NCI-H1048 (cell line): ENCODE measurements at places on chromosomes 1 and 21.
A peak's percentile ranks its signal among the peaks of the same experiment; 100 is the strongest.

DNA sequence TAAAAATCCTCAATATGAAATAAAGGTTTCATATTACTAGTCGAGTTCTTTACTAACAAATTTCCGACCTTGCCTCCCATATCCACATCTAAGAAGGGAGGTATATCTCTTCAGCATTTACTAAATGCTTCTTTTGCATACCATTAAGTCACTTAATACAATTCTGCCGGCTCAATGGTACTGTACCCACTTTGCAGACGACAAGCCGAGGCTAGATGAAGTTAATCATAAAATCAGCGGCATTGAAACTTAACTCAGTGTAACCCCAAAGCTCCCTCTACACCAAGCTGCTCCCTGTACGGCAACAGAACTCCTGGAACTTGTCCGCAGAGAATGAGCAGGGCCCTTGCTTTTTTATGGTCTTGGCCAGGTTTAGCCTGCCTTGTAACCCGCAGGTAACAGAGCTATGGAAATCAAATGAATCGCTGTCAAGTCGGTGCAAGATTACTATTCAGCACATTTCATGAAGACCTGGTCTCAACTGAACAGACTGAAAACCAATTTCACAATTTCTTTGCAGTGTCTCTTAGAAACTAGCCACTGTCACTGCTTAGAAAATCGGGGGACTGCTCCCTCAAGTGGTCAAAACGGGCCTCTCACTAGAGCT, 738 bp downstream of the INTS7 start:
- DNase-seq = peak; percentile 48

- DNase-seq = no peak
Measured at GRCh38 chr1:1596493-1597274, 3.3 kb downstream of the FNDC10 start.

GRCh38 chr1:211800925-211801607, 29.5 kb downstream of the LPGAT1 start:
- DNase-seq = no peak

DNA sequence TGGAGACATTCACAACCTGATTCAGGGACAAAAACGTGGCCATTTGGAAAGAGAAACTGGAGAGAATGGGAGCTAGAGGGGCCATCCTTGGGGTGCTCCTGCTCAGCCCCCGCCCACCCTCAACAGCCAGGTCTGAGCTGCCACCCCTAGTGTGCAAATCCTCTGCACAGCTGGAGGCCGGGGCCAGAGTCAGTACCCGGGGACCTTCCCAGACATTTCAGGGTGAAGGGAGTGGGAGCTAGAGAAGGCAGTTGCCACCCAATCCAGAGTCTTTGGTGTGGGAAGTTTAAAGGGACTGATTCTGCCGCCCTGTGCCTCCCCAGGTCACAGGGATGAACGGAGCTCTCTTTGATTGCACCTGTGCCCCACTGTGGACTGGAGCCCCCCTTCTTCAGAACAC, 397.4 kb downstream of the MATN1 start:
- no peak for DNase-seq
